Stimulated activated CD4-positive, alpha-beta T cell treated with anti-CD3 and anti-CD28 coated beads, TNF-alpha, amount 100 ng/mL, for 1 hour (primary cell): ENCODE measurements at places on chromosomes 7 and 10.

DNA sequence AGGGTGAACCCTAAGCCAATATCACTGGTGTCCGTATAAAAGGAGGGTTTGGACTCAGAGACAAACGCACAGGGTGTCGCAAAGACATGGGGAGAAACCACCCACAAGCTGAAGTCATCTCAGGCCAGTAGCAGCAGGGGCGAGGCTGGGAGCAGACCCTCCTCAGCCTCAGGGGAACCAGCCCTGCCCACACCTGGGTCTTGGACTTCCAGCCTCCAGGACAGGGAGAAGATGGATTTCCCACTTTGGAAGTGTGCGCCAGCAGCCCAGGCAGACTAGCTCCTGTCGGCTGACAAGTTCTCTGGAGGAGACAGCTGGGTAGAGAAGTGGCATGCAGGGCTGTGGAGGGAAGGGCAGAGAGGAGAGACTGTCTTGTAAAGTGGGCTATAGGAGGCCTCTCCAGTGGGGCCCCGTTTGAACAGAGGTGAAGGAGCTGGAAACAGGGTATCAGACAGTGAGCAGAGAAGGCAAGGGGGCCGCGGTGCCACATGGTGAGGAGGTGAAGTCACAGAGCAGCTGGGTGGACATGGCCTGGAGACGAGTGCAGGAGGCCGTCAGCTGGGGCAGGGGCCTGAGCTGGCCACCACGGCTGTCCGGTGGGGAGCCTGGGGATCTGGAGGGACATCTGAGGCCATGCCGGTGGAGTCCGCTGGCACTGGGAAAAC is 475.6 kb downstream of the PTPRN2 start:
- DNase-seq = no peak

GRCh38 chr10:12872577-12872976 is 128.9 kb downstream of the CCDC3 start:
- no peak for DNase-seq

DNA sequence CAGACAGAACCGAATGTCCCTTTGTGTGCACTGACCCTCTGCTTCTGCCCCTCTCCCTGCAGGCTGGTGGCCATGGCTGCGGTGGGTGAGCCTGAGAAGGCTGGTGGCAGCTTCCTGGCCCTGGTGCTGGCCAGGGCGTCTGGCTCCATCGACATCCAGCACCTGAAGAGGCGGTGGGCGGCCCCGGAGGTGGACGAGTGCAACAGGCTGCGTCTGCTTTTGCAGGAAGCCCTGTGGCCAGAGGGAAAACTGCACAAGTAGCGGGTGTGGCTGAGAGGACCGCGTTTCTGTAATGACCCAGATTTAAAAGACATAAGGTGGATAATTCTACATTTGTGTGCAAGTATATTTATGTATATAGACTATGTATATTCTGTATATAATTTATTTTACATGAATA is 89.2 kb downstream of the DYNC2I1 start:
- no peak for DNase-seq

DNA sequence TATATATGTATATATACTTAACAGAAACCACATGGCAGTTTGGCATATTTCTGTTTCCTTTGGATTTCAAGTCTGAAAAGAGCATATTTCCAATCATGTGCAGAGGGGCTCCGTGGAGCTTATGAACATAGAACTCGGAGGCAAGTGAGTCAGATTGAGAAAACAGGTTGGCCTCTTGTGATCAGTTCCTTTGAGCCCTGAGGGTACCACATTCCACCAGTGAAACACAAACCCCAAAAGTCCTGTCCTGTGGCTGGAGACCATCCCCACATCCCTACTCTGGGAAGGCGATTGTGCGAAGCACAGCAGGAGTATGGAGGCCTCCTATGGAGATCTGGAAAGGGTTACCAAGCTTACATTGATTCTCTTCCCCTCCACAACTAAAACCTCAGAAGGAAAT is 196.7 kb upstream of the TMEM72 start:
- DNase-seq = no peak

GRCh38 chr10:133162910-133163856 is 3.2 kb downstream of the KNDC1 start:
- no peak for DNase-seq

- DNase-seq = no peak
These were observed 58.1 kb downstream of the HECW1 start for GRCh38 chr7:43170571-43170970.

DNA sequence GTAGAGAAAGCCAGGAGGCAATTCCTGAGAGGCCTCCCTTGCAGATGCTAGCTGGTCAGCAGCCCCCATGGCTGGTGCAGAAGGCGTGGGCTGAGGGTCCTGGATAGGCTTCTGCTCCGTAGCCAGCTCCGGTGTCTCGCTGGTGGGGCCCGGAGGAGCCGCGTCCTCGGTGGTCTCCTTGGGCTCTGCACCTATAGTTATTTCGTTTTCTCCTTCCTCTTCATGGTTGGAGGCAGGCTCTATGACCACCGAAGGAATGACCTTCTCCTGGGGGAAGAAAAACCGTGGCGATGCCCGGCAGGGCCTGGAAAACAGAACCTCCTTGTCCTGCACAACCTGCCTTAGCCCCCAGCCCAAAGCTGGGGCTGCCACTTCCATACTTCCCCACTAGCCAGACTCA is 118.3 kb upstream of the TARP start:
- no peak for DNase-seq

DNA sequence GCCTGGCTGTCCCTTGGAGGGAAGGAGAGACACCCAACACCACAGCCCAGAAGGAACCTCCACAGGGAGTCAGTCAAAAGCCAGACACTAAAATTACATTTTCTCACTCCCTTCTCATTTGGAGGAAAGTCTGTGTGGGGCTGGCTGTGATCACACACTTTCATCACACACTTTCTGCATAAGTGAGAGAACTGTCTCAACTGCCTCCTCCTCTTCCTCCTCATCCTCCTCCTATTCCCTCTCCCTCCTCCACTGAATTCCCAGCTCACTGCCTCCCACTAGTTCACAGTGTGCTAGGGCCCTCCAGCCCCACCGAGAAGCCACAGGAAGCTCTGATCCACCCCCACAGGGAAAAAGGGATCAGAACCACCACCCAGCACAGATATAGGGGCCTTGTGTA is 91.6 kb downstream of the KCNMA1 start:
- no peak for DNase-seq

- no peak for DNase-seq
These were observed 204.7 kb downstream of the EBF3 start for GRCh38 chr10:129759214-129760002.

- DNase-seq = no peak
These were observed 87.2 kb upstream of the UNC5B start for GRCh38 chr10:71124921-71125748.

GRCh38 chr10:88361995-88362807 is 220.9 kb downstream of the RNLS start:
- no peak for DNase-seq
